ENCODE measurements at places on chromosomes 2 and 18. TPM values are rescaled to one million over a fixed set of nuclear protein-coding genes. Genes with fewer than 3 reads are reported as not detected.
A peak's percentile ranks its signal among the peaks of the same experiment; 100 is the strongest.

The SLC40A1 gene
- 5.7 TPM for total RNA-seq

The ANKRD62 gene
- total RNA-seq = not detected

The GLI2 gene
- total RNA-seq = 0.51 TPM

The INPP5D gene
- 43.3 TPM for total RNA-seq

The LONRF2 gene
- total RNA-seq = not detected

The LOXHD1 gene
- not detected for total RNA-seq

The CD226 gene
- 0.20 TPM for total RNA-seq

DNA sequence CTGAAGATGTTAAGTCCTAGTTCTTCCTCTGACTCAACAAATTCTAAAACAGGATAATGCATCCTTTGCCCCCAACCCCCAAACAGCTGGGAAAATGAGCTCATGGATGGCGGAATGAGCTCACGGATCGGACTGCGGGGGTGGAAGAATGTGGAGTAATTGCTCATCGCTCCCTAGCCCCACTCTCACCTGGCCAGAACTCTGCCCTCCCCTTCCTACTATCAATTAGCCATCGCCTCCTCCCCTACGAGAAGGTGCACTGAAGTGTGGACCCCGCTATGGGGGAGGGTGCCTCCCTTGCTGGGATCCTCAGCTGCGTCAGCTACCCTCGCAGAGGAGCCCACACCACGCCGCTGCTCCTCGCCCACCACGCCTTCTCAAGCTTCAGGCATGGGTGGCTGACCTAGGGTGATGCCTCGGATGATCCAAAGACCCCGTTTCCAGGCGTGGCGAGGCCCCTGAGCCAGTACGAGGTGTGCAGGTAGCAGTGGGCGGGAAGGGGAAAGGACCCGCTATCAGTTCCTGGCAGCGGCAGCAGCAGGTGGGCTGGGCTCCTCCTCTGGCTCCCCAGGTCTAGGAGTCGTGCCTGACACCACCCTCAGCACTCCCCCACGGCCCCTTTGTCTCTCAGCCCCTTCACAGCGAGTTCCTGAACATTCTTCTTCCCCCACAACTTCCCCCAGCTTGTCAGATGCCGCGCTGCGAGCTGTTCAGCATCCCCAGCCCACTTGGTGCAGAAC is 82.1 kb upstream of the POMC start:
- no peak for DNase-seq

DNA sequence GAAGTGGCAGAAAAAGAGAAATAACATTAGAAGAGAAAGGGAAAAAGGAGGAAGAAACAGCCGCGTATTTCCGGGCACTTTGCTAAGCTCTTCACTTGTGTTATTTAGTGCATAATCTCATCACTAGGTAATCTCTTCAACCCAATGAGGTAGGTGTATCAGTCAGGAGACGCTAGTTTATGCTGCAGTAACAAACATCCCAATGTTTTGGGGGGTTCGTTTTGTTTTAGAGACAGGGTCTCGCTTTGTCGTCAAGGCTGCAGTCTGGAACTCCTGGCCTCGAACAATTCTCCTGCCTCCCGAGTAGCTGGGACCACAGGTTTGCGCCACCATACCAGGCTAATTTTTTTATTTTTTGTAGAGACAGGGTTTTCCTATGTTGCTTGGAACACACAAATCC is 61.7 kb downstream of the ZFP36L2 start:
- no peak for DNase-seq

GRCh38 chr2:2472881-2473280 is 141.8 kb upstream of the MYT1L start:
- no peak for DNase-seq

DNA sequence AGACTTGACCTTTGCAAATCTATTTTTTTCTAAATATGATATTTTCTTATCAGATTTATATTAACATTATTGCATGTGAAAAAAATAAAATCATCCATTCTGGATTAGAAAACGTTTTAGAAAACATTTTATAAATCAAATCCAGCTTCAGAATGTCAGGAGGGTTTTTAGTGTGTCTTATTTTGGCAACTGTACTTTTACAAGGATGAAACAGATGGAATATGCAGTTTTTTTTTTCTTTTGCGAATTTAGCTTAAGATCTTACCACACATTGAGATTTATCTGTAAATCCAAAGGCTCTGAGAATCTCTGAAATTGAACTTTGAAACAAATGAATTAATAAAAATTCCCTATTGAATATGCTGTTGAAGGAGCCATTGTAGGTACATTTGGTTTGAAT is 36.7 kb downstream of the FAM171B start:
- no peak for DNase-seq

DNA sequence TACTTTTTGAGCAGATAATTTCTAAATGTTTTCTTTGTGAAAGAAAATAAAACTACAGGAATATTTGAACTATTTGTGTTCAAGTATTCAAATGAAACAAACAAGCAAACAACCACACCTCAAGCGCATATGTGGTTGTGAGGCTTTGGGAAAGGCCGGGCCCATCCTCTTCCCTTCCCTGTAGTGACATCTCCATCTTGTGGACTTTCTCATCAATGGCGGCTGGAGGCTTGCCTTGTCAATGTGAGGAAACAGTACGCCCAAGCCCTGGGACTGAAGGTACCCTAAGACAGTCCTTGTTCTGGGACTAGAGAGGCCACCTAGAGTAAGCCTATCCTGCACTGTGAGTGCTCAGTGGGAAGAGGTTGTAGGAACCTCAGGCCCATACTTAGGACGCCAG is 166.8 kb downstream of the TPGS2 start:
- no peak for DNase-seq

DNA sequence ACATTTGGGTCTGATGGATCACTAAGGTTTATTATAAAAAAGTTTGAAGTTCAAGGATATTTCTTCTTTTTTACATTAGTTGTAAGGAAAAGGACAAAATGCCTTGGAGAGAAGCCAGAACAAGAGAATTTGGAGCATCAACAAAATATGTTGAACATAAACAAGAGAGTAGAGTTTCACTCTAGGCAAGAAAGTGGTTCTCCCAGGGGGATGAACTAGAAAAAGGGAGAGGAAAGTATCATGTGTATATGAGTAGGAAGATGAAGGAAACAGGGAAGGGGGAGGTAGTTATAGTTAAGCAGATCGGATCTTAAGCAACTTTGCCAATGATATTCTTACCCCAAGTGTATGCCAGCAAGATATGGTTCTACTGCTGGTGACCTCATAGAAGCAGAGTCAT is 63.8 kb upstream of the GALNT3 start:
- no peak for DNase-seq

DNA sequence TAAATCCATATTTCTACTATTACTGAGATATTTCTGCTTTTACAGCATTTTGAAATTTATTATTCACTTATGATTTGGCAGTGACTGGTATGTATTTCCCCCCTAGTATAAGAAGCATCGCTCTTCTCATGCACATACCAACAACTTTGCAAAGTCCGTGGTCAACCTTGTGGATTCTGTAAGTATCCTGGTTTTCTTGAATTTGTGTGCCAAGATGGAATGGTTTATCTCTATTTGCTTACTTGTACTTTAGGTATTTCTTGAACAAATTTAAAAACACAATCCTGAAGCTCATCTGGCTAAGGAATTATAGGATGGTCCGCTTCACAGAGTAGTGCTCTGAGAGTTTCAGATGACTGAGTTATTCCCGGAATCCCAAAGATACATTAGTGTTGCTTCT is 85.0 kb upstream of the FAM237A start:
- DNase-seq = no peak

- DNase-seq = no peak
These were observed 240.0 kb downstream of the LOXHD1 start for GRCh38 chr18:46416706-46417638.

DNA sequence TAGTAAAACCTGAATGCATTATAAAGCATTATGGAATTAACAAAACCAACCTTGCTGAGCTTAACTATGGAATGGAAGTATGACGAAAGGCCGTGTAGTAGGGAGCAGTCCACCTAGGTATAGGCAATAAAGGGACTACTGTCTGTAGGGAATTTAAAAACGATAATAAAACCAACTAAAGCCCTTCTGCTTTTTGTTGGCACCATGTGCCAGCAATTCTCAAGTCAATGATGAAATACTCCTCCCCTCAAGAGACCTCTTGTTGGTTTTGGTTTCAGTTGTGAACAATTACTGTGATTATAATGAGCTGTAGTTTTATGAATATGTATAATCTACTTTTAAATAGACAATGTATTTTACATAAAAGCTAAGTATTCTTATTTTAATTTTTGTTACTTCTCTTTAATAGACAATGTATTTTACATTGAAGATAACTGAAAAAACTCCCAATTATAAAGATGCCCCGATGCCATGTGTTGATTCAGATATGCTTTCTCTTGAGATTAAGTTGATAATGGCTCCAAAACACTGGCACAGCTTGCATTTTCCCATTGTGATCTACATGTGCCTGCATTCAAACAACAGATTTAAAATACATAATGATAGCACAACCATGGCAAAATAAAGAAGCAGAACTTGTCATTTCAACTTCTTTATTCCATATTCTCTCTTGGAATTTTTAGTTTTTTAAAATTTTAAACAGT is 55.5 kb upstream of the ZDBF2 start:
- no peak for DNase-seq

DNA sequence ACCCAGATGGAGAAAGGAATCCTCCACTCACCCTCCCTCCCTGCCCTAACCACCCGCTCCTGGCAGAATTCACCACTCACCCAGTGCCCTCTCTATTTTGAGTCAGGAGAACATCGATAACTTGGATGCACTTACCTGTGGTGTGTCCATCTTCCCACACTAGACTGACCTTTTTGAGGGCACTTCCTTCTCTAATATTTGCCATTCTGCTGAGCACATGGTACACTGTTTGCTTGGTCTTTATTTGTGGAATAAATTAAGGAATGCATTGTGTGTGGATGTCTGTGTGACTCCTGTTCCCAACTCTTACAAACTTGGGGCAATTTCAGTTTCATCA is 133.7 kb downstream of the ACKR3 start:
- no peak for DNase-seq

DNA sequence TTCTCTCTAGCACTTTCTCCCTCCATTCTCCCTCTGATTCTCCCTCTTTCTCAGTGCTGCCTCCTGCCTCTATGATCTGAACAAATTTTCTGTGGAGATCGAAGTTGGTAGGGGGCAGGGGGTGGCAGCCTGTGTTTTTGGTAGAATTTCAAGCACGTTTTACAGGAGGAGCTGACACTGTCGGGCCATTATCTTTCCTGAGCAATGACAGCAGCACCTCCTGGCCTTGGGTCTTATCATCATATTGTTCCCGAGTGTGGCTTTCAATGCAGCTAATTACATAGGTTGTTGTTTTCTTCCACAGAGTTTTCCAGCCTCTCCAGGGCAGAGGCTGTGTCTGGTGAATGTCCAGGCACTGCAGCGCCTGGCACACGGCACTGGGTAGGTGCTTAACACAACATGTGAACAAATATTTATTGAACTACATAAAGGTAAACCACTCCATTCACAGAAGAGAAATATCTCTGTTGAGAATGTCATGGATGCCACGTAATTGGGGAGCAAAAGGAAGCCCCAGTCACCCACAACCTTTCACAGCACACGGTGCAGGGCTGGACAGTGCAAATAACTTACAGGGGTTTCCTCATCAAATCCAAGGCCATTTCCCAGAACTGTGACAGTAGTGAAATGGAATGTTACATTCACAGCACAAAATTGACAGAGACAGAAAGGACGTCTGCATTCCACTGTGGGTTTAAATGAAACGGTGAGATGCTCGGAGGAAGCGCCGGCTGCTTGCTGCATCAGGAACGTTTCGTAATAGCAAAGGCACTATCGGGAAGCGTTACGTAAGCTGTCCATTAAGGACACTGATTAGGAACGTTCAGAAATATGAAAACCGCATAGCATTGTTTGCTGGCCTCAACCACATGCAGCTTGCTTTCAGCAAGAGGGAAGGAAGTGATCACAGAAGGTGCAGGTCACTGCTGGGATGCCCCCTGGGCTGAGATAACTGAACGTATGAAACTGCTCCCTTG is 6.5 kb upstream of the KCNG2 start:
- DNase-seq = no peak

DNA sequence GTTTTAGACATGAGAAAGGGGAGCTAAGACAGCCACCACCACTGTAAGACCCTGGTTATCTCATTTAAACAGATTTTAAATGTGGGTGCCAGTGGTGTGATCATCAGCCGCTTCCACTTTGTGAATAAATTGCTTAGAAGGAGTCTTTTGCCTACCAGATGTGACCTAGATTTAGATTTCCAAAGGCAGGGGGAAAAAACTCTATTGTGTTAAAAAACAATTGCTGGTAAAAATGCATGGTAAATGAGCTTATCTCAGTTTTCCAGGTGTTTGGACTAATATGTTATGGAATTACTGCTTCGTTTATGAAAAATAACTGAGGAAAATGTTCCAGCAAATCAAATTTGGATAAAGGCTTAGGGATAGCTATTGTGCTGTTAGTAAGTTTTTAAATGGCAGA is 466.3 kb upstream of the RAB12 start:
- peak; percentile 72 for DNase-seq

DNA sequence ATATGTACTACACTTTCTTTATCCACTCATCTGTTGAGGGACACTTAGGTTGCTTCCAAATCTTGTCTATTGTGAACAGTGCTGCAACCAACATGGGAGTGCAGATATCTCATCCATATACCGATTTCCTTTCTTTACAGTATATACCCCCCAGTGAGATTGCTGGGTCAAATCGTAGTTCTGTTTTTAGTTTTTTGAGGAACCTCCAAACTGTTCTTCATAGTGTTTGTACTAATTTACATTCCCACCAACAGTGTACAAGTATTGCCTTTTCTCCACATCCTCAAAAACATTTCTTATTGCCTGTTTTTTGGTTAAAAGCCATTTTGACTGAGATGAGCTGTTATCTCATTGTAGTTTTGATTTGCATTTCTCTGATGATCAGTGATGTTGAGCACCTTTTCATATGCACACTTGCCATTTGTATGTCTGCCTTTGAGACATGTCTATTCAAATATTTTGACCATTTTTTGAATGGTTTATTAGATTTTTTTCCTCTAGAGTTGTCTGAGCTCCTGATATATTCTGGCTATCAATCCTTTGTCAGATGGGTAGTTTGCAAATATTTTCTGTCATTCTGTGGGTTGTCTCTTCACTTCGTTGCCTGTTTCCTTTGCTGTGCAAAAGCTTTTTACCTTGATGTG is 12.2 kb downstream of the PLEK start:
- DNase-seq = no peak

DNA sequence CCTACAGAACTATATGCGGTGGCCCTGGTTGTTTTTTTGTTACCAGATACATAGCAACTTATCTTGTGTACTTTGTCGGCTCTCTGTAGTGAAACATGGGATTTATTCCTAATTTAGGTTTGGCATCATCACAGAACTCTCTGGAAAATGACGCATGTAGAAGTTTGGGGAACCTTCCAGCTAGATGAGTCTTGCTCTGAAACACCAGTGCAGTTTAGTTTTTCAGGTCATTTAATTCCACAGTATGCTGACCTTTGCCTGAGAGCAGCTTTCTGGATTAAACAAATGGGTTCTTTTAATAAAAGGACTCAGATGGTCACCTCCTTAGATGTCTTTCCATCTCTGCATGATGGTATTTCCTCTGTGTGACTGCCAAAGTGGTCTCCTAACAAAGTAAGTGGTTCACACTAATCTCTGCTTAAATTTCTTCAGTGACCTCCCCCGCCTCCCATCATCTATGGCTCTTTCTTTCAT is 39.9 kb downstream of the MYO3B start:
- DNase-seq = no peak

GRCh38 chr2:42770288-42771131 is 6.6 kb upstream of the OXER1 start:
- DNase-seq = peak; percentile 58

GRCh38 chr2:142041105-142041504 is 89.7 kb downstream of the LRP1B start:
- DNase-seq = no peak

- no peak for DNase-seq
These were observed 16.5 kb downstream of the CNRIP1 start for GRCh38 chr2:68303033-68303901.

- DNase-seq = no peak
These were observed 227.7 kb upstream of the ZEB2 start for GRCh38 chr2:144747571-144747970.

Measured in endothelial cell of umbilical vein (primary cell).